ENCODE measurements at places on chromosomes 4 and X. TPM values are rescaled to one million over a fixed set of nuclear protein-coding genes. Genes with fewer than 3 reads are reported as not detected.

DNA sequence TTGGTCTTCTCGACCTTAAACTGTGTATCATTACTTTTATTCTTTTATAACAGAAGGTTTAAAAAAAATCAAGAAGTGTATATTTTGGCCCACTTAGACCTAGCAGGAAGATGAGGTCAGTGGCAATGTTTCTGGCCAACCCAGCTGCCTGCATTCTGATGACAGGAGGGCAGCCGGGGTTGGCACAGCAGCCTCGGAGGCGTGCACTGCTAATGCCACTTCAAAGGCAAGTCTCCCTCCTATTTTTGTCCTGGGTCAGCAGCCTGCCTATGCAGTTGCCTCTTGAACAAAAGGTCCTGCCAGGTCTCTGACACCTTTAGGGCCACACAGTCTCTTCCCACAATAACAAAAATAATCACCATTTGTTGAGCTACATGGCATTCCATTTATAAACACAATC is 89.4 kb upstream of the MYOZ2 start:
- peak; percentile 75 for DNase-seq
- peaks cover 2% of the 10 kb centered on the region for H3K4me1 ChIP-seq
- H3K4me3 ChIP-seq: no peak overlapping the region
- H3K27me3 ChIP-seq: no peaks in the 10 kb centered on the region
- no peaks in the 10 kb centered on the region for H3K36me3 ChIP-seq
- peak overlapping the region; percentile 43 for H3K27ac ChIP-seq

Gene CENPVL2
- not detected for polyA plus RNA-seq

Gene ABLIM2
- 7.9 TPM for polyA plus RNA-seq

DNA sequence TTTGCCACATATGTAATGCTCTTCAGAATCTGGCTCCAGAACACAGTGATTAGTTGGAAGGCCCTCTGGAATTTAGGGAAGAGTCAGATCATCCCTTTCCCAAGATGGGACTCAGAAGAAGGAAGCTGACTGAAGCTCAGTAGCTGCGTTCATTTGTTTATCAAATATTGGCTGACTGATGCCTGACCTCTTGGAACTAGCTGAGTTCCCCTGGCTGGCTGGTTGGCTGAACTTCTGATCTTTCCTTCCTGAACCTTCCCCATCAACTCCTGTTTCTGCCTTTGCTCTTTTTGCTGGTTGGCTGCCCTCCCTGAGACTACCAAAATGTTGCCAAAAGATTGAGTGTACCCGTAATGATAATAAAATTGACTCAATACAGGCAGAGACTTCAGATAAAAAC is 866.5 kb upstream of the INTU start:
- H3K4me1 ChIP-seq: no peaks in the 10 kb centered on the region
- no peak overlapping the region for H3K4me3 ChIP-seq
- no peaks in the 10 kb centered on the region for H3K27me3 ChIP-seq
- no peaks in the 10 kb centered on the region for H3K36me3 ChIP-seq
- DNase-seq: peak; percentile 96

- no peak overlapping the region for H3K4me3 ChIP-seq
- DNase-seq: no peak
- no peaks in the 10 kb centered on the region for H3K4me1 ChIP-seq
- H3K36me3 ChIP-seq: no peaks in the 10 kb centered on the region
- H3K27ac ChIP-seq: no peak overlapping the region
These were observed 124.4 kb downstream of the NAF1 start for GRCh38 chr4:163042306-163042705.

DNA sequence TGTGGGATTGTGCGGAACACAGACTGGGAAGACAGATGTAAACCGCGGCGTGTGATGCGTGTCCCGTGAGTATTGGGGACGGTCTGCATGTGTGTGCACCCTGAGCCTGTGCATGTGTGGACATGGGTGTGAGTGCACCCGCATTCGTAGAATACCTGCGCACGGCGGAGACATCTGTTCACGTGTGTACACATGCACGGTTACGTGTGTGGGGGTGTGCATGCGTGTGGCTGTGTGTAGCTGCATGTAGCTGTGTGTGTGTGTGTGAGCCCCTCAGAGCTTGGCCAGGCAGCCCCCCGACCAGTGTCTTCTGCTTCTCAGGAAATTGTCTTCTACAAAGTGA is 19.6 kb downstream of the ATP5ME start:
- DNase-seq: no peak
- no peak overlapping the region for H3K27ac ChIP-seq
- H3K4me3 ChIP-seq: no peak overlapping the region
- H3K27me3 ChIP-seq: peaks cover 25% of the 10 kb centered on the region
- no peaks in the 10 kb centered on the region for H3K36me3 ChIP-seq
- H3K4me1 ChIP-seq: peaks cover 15% of the 10 kb centered on the region

DNA sequence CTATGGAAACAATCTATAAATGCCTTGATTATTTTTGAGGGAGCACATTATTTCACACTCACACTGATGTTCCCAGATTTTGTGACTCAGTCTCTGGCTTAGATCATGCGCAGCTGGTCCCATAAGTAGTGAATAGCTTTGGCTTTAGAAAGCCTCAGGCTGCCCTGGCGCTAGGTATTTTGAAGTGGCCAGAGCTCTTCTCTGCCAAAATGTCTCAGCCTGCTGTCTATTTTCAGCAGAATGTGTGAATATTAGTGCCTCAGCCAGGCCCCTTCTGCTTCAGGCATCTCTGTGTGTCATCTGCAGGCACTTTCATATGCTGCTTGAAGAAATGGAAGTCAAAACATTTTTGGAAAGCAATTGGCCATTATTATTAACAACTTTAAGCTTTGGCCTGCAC is 931.0 kb upstream of the INTU start:
- no peak overlapping the region for H3K4me3 ChIP-seq
- H3K27me3 ChIP-seq: no peaks in the 10 kb centered on the region
- no peaks in the 10 kb centered on the region for H3K36me3 ChIP-seq
- peak; percentile 91 for DNase-seq

DNA sequence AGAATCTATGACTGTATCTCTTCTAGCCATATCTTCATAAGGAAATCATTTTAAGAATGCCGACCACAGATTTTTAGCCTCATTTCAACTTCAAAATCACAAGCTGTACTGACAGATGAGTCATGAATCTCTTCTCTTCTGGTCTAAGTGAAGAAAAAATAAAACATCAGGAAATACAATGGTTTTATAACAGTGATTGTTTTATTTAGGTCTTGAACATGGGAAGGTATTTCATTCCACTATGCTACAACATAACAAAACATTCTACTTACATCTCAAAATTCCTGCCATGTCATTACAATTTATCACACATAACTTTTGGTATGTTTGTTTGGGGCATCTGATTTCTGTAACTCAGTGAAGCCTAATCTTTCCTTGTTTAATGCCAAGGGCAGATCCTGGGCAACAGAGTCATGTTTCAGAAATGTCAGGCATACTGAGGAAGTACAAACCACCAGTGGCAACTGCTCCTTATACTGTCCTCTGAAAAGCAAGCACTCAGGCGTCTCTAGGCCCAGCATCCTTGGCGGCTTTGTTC is 325.0 kb downstream of the PDHA2 start:
- no peak overlapping the region for H3K4me3 ChIP-seq
- no peak overlapping the region for H3K27ac ChIP-seq
- H3K4me1 ChIP-seq: no peaks in the 10 kb centered on the region
- DNase-seq: peak; percentile 37
- H3K27me3 ChIP-seq: no peaks in the 10 kb centered on the region
- no peaks in the 10 kb centered on the region for H3K36me3 ChIP-seq

GRCh38 chrX:12993826-12994225 is 18.9 kb downstream of the TMSB4X start:
- no peak for DNase-seq
- H3K4me3 ChIP-seq: no peak overlapping the region
- no peak overlapping the region for H3K27ac ChIP-seq
- H3K4me1 ChIP-seq: peaks cover 7% of the 10 kb centered on the region

- peaks cover 2% of the 10 kb centered on the region for H3K4me1 ChIP-seq
- peaks cover 35% of the 10 kb centered on the region for H3K27me3 ChIP-seq
- H3K4me3 ChIP-seq: no peak overlapping the region
- H3K36me3 ChIP-seq: no peaks in the 10 kb centered on the region
- no peak for DNase-seq
These were observed 15.4 kb upstream of the HAND2 start for GRCh38 chr4:173545440-173545839.

DNA sequence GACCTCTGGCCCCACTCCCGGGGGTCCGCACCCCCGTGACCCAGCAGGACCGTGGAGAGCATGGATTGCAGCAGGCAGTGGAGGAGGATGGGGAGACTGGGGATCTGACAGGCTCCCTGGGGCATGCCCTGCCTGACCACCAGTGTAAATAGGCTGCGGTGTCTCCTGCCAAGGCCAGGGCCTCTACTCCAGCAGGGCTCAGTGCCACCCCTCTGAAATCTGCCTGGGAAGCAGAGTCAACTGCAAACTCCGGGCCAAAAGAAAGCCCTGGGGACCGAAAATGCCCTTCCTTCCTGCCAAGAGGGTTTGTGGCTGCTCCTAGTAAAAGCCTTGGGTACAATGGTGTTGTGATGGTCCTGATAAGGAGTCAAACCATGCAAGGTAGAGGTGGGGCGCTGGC is 6.4 kb downstream of the ADRA2C start:
- H3K27me3 ChIP-seq: peaks cover 65% of the 10 kb centered on the region
- H3K27ac ChIP-seq: no peak overlapping the region
- no peak for DNase-seq
- H3K4me1 ChIP-seq: peaks cover 27% of the 10 kb centered on the region

- no peak for DNase-seq
- peaks cover 2% of the 10 kb centered on the region for H3K4me1 ChIP-seq
- peaks cover 24% of the 10 kb centered on the region for H3K36me3 ChIP-seq
These were observed 65.4 kb downstream of the CCKAR start for GRCh38 chr4:26424838-26425237.

Gene MTNR1A
- 0.09 TPM for polyA plus RNA-seq

Gene GAGE13
- not detected for polyA plus RNA-seq

Gene POU3F4
- polyA plus RNA-seq: not detected

DNA sequence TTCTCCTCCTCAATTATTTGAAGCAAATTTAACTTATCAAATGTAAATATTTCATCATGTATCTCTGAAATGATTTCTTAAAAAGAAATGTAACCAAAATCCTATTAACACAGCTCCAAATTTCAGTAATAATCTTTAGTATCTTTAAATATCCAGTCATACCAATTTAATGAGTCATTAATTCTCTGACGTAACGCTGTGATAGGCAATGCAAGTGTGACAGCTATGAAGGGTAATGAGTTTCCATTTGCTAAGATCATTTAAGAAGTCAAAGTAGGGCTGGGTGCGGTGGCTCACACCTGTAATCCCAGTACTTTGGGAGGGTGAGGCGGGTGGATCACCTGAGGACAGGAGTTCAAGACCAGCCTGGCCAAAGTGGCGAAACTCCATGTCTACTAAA is 15.6 kb downstream of the RPS3A start:
- no peak overlapping the region for H3K27ac ChIP-seq
- H3K4me1 ChIP-seq: no peaks in the 10 kb centered on the region
- DNase-seq: no peak
- peaks cover 4% of the 10 kb centered on the region for H3K36me3 ChIP-seq
- no peaks in the 10 kb centered on the region for H3K27me3 ChIP-seq
- H3K4me3 ChIP-seq: no peak overlapping the region

DNA sequence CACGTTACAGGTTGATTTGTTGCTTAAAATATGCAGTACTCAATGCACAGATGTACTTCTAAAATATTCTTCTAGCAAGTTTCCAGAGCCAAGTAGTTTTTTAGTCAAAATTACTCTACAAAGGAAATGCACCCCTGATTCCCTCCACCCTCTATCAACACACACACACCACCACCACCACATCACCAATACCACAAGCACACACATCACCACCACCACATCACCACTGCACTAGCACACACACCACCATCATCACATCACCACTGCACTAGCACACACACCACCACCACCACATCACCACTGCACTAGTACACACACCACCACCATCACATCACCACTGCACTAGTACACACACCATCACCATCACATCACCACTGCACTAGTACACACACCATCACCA is 105.2 kb upstream of the FRG1 start:
- no peaks in the 10 kb centered on the region for H3K36me3 ChIP-seq
- H3K4me1 ChIP-seq: no peaks in the 10 kb centered on the region
- DNase-seq: no peak
- no peaks in the 10 kb centered on the region for H3K27me3 ChIP-seq

Gene UGT2B15
- 0.69 TPM for polyA plus RNA-seq

DNA sequence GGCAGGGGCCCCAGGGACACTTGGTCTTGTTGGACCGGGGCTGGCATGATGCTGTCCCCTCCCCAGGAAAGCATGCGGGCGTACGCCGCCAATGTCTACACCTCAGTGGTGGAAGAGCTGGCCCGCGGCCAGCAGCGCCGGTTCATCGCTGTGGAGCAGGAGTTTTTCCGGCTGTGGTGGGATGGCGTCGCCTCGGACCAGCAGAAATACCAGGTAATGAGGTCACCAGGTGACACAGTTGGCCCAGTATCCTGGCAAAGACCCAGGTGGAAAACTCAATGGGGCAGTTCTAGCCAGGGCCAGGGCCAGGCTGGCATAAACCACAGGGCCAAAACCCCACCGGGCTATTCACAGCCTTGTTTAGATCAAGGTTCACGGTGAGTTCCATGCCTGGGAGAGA is 1.5 kb downstream of the MAN2B2 start:
- peaks cover 14% of the 10 kb centered on the region for H3K27me3 ChIP-seq
- H3K4me3 ChIP-seq: no peak overlapping the region
- no peak overlapping the region for H3K27ac ChIP-seq

Gene C4orf33
- 4.4 TPM for polyA plus RNA-seq

DNA sequence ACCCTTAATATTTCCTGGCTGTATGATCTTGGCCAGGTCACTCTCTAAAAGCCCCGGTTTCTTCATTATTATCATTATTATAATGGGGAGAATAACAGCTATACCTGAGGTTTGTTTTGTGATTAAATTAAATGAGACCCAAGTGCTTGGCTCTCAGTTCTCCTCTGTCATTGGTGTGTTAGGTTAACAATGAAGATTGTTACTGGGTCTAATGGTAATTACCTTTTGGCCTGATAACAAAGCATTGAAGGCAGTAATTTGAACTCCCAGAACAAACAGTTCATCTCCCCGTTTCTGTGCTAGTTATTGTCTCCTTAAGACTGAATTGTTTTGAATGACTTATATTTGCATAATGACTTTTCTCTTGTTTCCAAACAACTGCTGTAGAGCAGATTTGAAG is 6.8 kb upstream of the ANAPC4 start:
- no peak for DNase-seq
- no peak overlapping the region for H3K4me3 ChIP-seq
- no peak overlapping the region for H3K27ac ChIP-seq
- no peaks in the 10 kb centered on the region for H3K27me3 ChIP-seq
- H3K4me1 ChIP-seq: no peaks in the 10 kb centered on the region

GRCh38 chrX:109943092-109943739 is 59.7 kb upstream of the TMEM164 start:
- DNase-seq: no peak
- no peaks in the 10 kb centered on the region for H3K36me3 ChIP-seq
- H3K4me3 ChIP-seq: no peak overlapping the region

Gene ADGRL3
- polyA plus RNA-seq: 11.8 TPM

Gene PDE6B
- polyA plus RNA-seq: 11.5 TPM

DNA sequence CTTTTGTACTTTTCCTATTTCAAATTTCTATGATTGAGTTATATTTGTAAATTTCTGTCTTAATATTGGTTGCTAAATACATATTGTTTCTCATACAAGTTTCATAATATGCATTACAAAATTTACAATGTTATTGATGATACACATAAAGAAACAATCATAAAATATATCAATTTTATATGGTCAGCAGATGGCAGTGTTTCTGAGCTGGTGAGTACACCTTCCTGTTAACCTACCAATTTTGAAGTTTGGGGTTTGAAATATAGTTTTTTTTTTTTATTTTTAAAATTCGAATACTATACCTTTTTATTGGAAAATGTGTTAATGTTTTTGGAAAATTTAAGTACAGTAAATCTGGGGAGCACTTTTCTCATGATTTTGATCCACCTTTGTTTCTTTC is 1953.1 kb upstream of the ADGRL3 start:
- no peaks in the 10 kb centered on the region for H3K36me3 ChIP-seq
- no peaks in the 10 kb centered on the region for H3K4me1 ChIP-seq
- DNase-seq: peak; percentile 7
- no peak overlapping the region for H3K4me3 ChIP-seq
- H3K27ac ChIP-seq: no peak overlapping the region

Gene PAGE1
- polyA plus RNA-seq: not detected
